Peyer's patch (tissue), 4 donors: ENCODE measurements at places on chromosomes 2 and 18. TPM values are rescaled to one million over a fixed set of nuclear protein-coding genes. Genes with fewer than 3 reads are reported as not detected.

The UGT1A9 gene
- total RNA-seq: 15.8 TPM

The FAP gene
- total RNA-seq: 1.9 TPM

The METTL5 gene
- total RNA-seq: 19.4 TPM

The BOK gene
- total RNA-seq: 16.5 TPM

The STPG4 gene
- total RNA-seq: not detected

GRCh38 chr2:224213396-224213795, 174.3 kb upstream of the SERPINE2 start:
- no peak for DNase-seq

GRCh38 chr2:150806336-150806735, 318.9 kb upstream of the RND3 start:
- DNase-seq: no peak

DNA sequence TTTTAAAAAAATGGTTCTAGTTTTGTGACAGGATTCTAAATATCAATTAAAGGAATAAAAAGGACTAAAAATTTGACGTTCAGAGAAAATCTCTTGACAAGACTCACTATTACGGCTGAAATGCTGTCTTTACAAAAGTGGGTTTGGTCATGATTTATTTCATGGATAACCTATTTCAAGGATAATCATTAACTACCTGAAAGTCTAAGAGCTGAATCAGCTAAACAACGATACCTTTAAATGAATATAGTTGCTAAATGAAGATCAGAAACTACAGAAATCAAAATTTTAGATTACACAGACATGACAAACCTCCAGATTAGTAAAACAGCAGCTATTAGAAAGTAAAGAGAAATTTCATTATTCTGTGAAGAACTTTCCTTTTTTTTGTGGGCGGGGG, 35.7 kb downstream of the RTTN start:
- DNase-seq: no peak

- no peak for DNase-seq
These were observed 81.1 kb upstream of the CD226 start for GRCh38 chr18:70028734-70029133.

- DNase-seq: no peak
These were observed at the start of gene GTF2A1L for GRCh38 chr2:48617618-48618017. Gene GTF2A1L, plus strand, starts transcription at chr2:48617856. Its CDS starts 19 bp downstream, at chr2:48617875.

DNA sequence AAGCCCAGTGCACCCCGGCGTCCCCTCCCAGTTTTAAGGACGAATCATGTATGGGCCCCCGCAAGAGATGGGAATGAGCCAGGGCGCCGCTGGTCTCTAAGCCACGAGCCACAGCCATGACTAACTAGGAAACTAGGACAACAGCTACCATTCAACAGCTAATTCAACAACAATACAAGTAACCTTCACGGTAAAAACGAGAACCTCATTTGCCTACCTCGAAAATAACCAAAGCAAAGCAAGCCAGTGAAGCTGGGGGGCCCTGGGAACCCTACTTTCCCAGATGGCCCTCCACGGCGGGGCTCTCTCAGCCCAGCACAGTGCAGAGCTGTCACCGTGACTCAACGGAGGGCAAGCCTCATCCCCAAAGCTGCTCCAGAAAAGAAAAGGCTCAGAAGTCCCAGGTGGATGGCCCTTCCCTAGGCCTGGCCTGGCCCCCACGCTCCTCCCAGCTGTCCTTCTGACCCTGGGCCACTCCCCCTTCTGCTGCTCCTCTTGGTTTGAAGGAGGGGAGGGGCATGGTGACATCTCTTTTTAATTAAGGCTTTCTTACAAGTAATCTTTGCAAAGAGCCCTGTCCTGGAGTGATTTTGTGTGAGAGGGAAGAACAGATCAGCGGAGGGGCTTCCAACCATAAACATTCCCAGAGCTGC, 126.3 kb downstream of the HDAC4 start:
- DNase-seq: no peak

GRCh38 chr2:128681507-128681906, 362.8 kb upstream of the HS6ST1 start:
- DNase-seq: no peak

- DNase-seq: no peak
These were observed 54.1 kb downstream of the EML4 start for GRCh38 chr2:42223067-42223854.

DNA sequence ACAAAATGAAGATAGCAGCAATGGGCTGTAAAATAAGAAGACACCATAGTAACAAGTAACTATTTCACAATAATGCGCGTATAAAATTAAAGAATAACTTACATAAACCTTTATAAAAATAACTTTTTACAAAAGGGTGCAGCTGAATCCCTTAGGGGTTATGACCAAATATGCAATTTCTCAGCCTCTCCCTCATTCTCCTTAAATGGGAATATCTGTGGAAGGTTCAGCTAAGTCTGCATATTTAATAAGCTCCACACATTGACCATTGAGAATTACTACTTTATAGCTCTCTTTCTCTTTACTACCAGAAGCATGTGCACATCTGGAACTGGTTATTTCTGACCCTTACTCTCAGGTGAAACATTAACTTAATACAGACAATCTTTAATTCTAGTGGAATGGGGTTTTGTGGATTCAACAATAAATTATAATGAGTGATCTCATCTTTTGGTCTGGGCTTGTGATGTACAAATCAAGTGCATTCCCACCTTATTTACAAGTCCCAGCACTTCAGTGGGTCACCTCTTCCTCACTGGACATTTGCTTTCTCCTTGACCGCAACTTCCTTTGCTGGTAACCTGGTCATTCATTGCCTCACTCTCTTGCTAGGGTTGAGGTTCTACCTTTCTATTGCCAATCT, 15.7 kb downstream of the ARHGAP15 start:
- no peak for DNase-seq

- DNase-seq: no peak
These were observed 937 bp downstream of the EGR4 start for GRCh38 chr2:73292316-73292905.

- no peak for DNase-seq
These were observed 1416.2 kb downstream of the LRP1B start for GRCh38 chr2:140714586-140714985.

- DNase-seq: no peak
These were observed 12.7 kb upstream of the ARID5A start for GRCh38 chr2:96523659-96524481.

- DNase-seq: no peak
These were observed 340.3 kb downstream of the PLCL1 start for GRCh38 chr2:198144660-198145059.

DNA sequence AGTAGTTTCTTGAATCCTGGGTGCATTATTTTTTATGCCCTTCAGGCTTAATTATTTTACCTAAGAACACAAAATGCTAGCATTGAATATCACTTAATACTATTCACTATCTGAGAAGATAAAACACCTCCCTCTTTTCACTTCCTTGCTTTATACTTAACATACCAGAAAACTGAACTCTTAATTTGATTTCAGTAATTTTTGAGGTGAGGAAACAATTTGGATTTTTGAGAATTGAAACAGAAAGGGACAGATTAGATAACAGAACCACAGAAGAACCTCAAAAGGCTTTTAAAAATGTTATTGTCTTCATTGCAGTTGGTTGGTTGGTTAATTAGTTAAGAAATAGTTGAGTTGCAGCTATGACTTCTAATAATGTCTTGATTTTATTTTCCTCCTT, 69.5 kb downstream of the GPD2 start:
- DNase-seq: no peak

DNA sequence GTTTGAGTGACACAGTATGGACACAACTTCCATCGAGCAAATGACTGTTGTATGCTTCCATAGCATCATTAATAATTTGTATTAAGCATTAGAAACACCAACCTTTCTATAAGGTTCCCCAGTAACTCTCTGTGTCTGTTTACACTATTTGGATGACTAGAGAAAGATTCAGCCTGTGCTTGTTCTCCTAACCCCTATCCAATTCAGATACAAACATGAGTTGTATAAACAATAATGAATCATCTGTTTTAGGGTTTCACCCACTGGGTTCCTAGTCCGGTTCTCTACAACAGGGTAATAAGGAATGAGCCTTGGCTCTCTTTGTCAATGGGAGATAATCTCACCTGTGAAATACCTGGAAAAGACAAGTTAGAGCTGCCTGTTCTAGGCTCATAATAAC, 894.1 kb upstream of the PIK3C3 start:
- DNase-seq: no peak

DNA sequence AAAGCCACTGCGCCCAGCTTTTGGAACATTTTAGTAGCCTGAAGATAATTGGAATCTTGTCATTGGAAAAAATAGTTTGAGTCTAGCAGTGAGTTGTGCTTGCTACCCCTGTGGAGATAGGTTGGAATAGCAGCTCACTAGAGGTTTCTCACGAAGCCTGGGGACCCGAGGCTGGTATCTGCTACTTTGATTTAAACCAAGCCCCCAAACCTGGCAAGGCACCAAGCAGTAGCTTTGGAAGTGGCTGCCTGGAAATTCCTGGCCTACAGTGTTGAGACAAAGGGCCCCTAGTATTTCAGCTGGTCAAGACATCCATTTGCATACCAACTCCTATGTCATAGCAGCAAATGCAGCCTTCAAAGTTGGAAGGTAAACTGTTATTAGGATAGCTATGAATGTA, 42.1 kb downstream of the NOP58 start:
- DNase-seq: no peak

GRCh38 chr2:16640867-16641266, 24.8 kb downstream of the CYRIA start:
- DNase-seq: no peak

- DNase-seq: no peak
These were observed 73.4 kb downstream of the CCDC93 start for GRCh38 chr2:117940436-117940835.

DNA sequence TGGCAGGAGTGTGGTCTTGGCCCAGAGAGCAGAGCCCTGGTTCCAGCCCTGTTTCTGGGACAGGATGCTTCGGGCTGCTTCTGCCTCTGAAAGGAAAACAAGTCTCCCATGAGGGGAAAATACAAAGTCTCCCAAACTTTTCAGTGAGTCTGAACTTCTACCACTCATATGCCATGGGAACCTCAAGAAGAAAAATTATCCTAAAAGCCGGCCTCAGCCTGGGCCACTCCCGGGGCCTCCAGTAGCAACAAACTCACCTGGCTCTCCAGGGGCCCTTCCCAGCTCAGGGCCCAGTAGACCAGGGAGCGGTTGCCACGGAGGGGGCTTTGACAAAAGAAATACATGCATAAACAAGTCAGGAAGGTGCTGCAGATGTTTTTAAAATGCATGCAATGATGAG, 289.2 kb upstream of the HDAC4 start:
- peak; percentile 13 for DNase-seq

DNA sequence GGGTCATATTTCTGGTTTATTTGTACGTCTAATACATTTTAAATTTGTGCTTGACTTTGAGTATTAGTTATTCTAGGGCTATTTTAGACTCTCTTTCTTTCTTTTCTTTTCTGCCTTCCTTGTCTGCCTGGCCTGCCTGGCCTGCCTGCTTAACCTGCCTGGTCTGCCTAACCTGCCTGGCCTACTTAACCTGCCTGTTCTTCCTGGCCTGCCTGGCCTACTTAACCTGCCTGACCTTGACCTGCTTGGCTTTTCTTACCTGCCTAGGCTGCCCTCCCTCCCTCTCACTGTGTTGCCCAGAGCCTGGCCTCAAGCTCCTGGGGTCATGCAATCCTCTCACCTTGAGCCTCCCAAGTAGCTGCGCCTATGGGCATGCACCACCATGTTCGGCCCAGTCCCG, 83.7 kb downstream of the PMAIP1 start:
- DNase-seq: no peak

- no peak for DNase-seq
These were observed 160.6 kb upstream of the DOK6 start for GRCh38 chr18:69239849-69240674.

GRCh38 chr2:118791483-118791882, 56.0 kb downstream of the EN1 start:
- no peak for DNase-seq

DNA sequence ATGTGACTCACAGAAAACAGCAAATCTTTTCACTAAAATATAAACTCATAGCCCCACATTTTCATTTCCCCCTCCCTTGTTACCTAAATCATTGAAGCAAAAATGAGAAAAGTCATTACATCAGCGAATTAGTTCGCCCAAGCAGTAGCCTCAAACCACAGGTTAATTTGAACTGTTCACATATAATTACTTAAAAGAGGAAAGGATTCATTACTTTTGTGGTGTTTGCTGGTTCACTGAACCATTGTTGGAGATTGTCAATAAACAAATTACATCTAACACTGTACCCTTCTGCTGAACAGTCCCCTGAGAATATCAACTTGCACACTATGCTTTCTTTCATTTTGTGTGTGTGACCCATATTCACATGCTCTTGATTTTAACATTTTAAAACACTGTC, 238.7 kb downstream of the ERBB4 start:
- no peak for DNase-seq

DNA sequence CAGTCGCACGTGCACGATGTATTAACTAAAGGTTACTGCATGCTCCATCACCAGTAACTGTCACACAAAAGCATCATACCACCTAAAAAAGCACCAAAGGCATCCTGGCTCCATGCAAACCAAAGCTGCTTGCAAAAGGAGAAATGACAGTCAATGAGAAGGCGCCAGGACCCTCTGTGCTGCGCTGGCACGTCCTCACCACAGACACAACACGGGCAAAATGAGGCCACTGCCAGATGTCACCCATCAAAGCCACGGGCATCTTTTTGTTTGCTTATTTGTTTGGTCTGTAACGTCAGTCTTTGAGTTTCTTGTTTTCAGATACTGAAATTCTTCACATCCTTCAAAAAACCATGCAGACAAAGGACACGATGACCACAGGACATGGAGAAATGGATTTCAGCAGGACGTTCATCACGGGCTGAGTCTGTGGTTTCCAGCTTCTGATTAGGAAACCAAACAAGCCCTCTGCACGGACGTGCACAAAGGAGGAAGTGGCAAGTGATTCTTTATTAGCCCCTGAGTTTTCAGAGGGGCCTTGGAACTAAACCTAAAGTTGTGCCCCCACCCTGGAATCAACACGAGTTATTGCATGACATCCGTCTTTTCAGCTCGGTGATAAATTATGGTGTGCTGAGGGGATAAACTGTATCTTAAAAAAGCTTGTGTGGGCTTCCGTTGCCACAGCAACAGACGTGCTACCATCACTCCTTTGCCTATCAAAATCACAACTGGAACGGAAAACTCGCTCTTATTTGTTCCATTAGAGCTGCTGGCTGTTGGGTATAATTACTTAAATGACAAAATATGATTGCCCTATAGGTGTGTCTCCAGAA, 181.8 kb downstream of the EIPR1 start:
- DNase-seq: no peak

DNA sequence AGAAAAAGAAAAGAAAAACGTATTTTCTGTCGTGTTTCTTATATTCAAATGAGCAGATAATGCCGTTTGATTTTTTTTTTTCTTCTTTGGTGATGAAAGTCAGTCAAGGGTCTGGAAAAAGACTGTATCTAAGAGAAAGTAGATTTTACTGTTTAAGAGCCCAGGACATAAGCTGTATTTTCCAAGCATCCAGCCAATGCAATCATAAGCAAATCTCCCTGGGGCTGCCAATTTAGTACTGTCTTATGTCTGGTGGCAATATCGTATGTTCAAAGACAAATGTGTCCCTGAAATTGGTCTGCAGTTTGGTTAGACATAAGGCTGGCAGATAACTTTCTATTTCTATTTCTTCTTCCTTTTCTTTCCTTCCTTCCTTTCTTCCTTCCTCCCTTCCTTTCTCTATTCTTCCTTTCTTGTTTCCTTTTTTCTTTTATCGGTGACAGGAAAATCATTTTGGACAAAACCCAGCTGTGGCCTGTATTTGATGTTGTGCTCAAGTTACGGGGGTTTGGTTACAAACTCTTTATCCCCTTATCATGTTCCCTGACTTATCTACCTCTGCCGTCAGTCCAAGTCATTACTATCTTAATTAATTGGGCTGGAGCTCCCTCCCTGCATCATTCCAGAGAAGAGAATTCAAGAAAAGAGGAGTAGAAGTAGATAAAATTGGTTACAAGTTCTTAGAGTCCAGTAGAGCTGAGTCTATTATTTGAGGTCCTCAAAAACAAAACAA, 683.4 kb upstream of the FSHR start:
- DNase-seq: no peak
